ENCODE measurements at places on chromosomes 7 and 10.

DNA sequence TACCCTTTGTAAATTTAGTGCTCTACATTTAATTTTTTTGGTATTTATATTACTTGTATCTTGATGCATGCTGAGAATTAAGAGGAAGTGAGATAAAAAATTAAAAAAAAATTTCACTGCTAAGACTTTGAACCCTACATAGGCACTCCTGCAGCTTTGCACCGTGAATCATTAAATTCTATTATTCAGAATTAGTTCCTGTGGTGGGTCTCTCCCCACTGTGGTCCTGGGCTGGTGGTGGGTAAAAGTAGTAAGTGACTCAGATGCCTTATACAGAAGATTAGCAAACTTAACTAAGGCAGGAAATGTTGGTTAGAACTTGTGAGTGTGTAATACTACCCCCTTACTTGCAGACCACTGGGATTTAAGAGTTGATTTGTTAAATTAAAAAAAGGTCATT lies 72.6 kb downstream of the AP3M1 start:
- DNase-seq, result peak; percentile 36

GRCh38 chr10:63718006-63718405 lies 196.8 kb downstream of the REEP3 start:
- no peak for DNase-seq

DNA sequence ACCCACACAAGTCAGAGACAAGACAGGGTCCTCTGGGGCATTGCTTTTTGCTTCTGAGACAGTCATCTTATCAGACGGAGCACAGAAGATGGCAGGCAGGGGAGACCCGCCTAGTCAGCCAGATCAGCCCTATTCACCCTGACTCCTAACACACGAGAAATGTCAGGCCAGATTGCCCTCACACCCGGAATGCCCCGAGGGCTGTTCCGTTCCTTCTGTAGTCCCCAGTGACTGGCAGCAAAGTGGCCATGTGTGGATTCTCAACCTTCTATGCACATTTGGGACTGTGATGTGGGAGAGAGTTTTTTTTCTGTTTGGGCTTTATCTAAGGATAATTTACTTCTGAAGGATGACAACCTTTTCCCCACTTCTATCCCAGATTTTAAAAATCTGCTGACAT lies 35.5 kb upstream of the TBX20 start:
- no peak for DNase-seq

DNA sequence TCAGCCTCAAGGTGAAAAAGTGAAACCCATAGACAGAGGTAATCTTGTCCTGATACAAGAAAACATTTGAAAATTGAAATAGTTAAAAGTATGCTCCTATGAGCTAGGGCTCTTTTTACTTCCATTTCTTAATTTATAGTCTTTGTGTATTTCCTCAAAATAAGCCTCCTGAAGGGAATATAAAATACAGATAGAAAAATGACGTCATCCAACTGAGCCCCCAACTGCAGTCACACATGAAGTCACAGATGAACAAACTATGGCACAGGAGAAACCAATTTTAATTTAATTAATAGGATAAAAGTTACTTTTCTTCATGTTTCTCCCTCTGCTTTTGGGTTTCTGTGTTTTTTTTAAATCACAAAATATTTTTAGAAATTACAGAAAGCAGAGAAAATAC lies 280.3 kb downstream of the HTR7 start:
- DNase-seq, result no peak

DNA sequence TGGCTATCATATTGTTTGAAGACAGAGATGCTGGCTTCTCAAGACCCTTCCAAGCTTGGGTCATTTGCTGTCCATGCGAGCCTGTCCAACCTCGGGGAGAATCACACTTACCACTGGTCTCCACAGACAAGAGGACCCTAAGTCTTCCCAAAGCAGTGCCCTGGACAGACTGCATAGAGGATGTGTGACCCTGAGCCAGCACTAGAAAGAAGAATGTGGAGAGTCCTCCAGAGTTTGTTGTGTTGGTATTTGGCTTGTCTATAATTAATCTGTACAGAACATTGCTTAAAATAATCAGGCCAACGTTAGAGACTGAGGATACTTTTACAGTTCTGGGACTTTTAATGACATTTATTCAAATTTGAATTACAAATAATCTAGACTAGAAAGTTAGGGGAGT lies 212.7 kb downstream of the TMEM178B start:
- no peak for DNase-seq

- no peak for DNase-seq
Measured at GRCh38 chr10:70652761-70653657, 19.3 kb upstream of the ADAMTS14 start.

GRCh38 chr7:44978511-44979366 lies at the start of gene MYO1G:
Gene MYO1G, minus strand, starts transcription at chr7:44979015. Its CDS starts 54 bp downstream, at chr7:44978961.
- peak; percentile 81 for DNase-seq

DNA sequence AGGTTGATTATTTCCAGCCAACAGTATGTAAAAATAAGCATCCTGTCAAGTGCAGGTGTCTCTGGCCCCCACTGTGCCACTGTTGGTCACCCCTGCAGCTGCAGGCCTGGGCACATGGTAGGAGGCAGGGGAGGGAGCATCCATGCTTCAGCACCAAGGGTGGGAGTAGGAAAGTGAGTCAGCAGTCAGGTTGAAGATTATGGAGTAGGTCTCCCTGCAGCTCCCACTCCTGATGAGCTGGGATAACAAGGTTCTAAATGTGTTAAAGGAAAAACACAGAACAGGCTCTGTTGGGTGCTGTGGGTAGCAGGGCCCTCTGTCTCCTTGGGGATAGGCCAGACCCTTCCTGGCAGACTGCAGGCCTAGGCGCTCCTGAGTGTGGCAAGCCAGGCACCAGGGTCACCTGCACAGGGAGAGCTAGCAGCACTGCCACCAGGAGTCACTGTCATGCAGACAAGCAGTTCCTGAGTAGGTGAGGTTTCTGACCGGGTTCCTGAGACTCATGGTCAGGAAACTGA lies 59.3 kb downstream of the NUDCD3 start:
- no peak for DNase-seq
